ENCODE measurements at places on chromosomes 7 and 10. TPM values are rescaled to one million over a fixed set of nuclear protein-coding genes. Genes with fewer than 3 reads are reported as not detected.

Gene PLEKHS1
- total RNA-seq: 0.21 TPM

Gene CYP3A4
- not detected for total RNA-seq

Gene GPNMB
- total RNA-seq: 129 TPM

Gene ZNF503
- 15.7 TPM for total RNA-seq

Gene SPDYE2B
- total RNA-seq: not detected

Gene PRKCQ
- 0.45 TPM for total RNA-seq

Gene ADAMTS14
- total RNA-seq: 0.62 TPM

DNA sequence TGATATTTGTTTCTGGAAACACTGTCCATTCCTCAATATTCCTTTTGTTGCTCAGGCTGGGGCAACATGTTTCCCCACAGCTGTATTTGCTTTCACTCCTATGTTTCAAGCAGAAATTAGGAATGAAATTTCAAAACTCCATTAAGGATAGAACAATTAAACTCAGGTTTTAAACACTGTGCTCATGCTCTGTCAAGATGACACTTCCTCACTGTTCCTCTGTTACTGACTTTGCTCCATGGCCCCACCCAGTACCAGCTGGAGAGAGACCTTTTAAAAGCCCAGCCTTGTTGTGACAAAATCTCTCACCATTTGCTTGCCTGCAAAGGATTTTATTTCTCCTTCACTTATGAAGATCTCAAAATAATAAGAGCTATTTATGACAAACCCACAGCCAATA lies 197.4 kb downstream of the ELMO1 start:
- no peak for DNase-seq

DNA sequence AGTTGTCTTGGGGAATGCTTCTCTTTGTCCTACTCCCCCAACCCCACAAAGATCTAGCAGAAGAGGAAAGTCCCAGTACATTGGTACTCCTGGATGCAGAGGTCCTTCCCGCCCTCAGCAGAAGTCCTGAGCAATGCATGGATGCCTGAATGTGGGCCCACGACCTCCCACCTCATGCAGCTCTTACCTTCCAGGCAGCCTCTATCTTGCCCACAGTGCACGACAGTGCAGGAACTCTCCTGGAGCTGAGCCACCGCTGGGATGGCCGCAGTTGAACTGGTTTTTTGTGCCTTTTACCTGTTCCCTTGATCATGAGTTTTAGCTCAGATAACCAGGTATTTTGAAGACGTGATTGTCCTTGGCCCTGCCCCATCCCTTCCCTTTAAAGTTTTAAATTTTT lies 37.9 kb downstream of the LRRC4 start:
- DNase-seq: no peak

DNA sequence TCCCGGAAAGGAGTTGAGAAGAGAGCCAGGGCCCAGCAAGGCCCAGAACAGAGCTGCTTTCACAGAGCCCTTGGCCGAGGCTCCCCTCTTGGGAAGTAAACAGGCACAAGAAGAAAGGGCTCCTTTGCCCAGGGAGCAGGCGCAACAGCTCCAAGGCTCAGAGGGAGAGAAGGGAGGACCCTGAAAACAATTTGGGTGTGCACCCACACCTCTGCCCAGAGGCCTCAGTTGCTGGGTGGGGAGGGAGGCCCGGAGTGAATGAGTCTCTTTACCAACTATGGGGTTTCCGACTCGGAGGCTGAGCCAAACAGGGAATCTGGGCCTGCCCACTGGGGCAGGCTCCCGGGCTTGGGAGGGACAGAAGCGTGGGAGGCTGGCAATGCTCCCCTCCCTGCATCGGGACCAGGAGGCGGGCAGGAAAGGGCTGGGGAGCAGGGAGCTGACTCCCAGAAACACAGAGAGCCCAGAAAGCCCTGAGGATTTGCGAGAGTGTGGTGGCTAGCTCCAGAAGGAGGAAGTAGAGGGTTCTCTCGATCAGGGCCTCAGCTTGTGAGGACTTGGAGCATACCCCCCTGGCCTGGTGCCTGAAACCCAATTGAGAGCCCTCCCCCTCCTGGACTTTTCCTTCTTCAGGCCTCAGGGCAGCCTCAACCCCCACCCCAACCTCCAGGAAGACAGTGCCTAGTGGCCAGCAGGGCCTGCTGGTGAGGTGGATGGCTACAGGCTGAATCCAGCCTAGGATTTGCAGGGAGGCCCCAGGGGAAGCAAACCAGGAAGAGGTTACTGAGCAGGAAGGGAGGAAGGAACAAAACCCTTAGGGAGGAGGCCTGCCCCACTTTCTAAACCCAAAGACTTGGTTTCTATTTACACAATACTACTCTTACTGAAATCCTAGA lies 6.2 kb downstream of the C10orf105 start:
- DNase-seq: peak; percentile 94

DNA sequence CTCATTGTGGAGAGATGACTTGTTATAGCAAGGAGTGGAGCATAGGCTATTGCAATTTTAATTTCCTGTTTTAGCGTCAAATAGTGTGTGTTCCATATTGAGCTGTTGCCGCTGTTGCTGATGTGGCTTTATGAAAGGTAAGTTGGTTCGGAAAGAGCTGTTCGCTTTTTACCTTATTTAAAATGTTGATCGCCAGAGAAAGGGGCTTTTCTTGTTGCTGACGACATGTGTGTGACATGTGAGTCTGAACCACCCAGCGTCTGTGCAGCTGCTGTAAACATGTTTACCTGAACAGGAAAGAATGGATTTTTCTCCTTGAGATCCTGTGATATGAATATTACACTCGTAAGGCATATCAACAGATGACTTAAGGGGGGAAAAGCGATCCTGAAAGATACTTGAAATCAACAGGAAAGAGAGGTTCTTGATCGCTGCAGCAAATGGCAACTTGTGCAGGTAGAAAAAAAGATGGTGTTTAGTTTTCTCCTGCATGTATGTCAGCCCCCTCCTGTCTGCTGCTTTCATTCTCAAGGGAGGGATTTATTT lies 2.5 kb downstream of the ZEB1 start:
- no peak for DNase-seq

GRCh38 chr7:77899516-77899915 lies 100.9 kb downstream of the PHTF2 start:
- DNase-seq: no peak

GRCh38 chr10:65033957-65034356 lies 1512.8 kb downstream of the REEP3 start:
- DNase-seq: no peak

DNA sequence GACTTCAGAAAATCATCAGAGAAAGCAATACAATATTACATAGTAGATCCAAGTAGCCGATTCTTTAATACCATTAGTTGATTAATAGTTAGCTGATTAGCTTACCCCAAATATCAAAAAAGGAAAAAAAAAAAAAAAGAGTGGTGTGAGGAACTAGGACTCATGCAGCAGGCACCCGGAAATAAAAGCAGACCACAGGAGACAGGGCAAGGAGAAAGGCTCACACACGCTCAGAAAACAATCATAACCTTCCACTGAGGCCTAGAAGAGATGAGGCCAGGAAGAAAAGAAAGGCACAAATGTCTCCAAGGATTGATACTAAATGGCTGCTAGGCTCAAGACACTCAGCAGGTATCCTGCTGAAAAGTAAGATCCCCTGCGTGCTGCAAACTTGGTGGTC lies 25.9 kb downstream of the TRDMT1 start:
- no peak for DNase-seq

DNA sequence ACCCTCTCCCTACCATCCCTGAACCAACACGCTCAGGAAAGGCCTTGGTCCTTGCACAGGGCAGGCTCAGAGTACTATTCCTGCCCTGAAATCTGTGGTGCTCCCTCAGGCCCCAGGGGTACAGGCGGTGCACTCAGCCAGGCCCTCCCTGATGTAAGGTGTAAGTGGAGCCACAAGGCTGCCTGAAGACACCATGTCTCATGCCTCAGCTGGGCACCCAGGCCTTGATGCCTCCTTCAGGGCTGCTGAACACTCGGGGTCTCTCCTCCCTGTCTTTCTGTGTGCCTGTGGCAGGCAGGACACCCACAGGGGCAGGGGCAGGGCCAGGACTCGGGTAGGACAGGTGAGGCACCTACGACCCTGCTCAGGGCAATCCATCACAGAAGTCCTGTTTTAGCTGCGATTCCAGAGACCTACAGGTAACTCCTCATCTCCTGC lies 22.9 kb upstream of the ANTXRL start:
- no peak for DNase-seq

- DNase-seq: peak; percentile 34
These were observed 52.3 kb upstream of the COL13A1 start for GRCh38 chr10:69749178-69750010.

- no peak for DNase-seq
These were observed 96.7 kb downstream of the PAXIP1 start for GRCh38 chr7:154906201-154906600.

Data from aorta (tissue), 5 donors.